ENCODE measurements at places on chromosomes 6 and 20.

GRCh38 chr6:2226775-2227174 is 18.6 kb downstream of the GMDS start:
- DNase-seq: no peak

- DNase-seq: no peak
Measured at GRCh38 chr6:134938896-134939295, 11.0 kb downstream of the ALDH8A1 start.

DNA sequence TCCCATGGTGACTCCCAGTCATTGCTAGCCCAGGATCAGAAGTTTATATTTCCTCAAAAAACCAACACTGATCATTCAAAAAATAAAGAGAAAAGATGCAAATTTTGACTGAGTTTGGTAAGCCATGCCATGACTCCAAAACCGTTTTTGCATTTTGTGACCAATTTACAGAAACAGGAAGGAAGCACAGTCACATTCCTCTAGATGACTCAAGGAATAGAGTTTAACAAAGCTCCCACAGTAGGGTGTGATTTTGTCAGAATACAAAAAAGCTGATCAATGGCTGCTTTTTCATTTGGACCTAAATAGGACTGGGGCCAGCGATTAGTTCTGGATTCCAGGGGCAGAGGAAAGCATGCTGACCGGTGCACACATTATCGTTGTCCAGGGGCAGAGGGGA is 179.4 kb upstream of the AFDN start:
- no peak for DNase-seq

DNA sequence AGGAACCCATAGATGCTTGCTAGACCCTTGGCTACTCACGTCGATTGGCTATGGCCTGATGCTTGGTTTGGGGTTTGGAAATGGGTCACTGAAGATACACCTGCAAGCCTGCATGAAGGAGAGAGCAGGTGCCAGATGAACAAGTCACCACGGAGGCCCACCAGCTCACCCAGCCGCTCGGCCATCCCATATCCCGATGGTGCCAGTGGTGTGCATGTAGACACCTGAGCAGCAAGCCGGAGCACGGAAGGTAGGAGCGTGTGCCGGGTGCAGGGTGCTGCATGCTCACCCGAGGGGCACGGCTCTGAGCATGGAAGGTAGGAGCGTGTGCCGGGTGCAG is 35.9 kb downstream of the DACT2 start:
- DNase-seq: no peak

DNA sequence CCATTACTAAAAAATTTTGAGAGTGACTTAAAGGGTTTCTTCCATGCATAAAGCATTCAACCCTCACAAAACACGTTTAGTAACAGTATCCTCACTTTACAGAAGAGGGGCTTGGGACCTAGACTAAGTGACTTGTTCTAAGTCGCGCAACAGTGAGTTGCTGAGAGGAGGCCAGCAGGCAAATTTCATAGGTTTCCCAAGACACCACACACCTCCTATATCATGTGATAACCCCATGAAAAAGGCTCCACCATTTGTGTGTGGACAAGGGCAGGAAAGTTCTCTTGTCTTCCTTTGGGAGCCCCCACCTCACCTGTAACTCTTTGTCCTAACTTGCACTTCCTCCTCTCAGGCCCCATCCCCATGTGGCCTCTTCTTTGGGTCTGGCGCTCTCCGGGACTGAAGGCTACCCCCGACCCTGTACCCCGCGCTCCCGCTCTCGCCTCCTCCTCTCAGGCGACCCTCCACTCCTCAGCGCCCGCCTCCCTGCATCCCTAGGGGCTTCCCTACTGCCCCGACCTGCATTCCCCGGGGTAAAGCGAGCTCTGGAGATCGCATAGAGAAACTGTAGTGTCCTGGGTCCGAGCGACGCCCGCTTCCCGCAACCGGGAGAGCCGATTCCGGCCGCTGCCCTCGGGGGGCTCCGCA is 392 bp downstream of the PSMB8 start:
- DNase-seq: no peak

GRCh38 chr6:79697430-79697829 is 66.3 kb downstream of the SH3BGRL2 start:
- DNase-seq: no peak

DNA sequence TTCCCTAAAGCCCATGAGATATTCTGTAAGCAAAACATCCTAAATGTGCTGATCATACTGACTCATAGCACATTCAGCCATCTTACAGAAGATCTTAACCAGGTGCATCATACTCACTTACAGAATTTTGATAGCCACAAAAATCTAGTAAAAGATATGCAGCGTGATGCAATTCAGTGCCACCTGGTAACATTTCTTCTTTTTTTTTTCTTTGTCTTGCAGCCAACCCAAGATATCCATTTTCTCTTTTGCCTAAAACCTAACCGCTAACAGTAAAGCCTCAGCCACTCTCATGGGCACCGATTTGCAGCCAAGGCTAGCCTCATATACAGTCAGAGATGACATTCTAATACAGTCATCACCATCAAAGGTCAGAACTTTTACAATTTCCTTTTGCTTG is 293.3 kb downstream of the HACE1 start:
- DNase-seq: no peak

GRCh38 chr6:151100326-151100725 is 139.4 kb upstream of the AKAP12 start:
- DNase-seq: no peak

DNA sequence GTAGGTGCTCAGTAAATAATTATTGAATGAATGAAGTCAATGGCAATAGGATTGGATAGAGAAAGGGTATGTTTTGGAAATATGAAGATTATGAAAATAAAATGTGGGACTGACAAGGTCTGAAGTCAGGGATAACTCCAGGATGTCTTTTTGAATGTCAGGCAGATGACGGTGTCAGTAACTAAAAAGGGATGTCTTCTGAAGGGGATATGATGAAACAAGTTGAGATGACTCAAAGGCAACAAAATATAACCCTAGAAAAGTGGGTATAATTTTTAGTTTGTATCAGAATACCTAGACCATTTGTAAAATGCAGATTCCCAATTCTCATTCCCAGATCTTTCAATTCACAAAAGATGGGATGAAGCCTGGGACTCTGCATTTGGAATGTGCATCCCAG is 257.3 kb upstream of the SGK1 start:
- DNase-seq: no peak

DNA sequence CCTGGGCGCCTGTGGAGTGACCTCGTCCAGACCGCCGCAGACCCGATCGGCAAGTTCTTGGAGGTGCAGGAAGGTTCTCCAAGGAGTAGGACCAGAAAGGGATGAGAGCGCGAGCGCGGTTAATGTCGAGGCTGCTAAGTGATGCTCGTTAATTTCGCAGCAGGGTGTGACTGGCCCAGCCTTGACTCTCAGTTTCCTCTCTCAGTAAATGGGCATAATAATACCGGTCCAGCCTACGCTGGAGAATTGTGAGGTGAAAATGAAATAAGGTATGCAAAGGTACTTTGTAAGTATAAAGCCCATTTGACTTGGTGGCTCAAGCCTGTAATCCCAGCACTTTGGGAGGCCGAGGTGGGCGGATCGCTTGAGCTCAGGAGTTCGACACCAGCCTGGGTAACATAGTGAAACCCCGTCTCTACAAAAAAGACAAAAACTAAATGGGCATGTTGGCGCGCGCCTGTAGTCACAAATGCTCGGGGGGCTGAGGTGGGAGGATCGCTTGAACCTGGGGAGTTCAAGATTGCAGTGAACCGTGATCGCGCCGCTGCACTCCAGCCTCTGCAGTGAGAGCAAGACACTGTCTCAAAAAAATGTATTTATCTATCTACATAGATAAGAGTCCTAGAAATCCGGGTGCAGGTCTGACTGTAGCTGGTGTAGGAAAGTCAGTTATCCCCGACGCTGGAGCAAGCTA is 634 bp upstream of the BTBD9 start:
- no peak for DNase-seq

DNA sequence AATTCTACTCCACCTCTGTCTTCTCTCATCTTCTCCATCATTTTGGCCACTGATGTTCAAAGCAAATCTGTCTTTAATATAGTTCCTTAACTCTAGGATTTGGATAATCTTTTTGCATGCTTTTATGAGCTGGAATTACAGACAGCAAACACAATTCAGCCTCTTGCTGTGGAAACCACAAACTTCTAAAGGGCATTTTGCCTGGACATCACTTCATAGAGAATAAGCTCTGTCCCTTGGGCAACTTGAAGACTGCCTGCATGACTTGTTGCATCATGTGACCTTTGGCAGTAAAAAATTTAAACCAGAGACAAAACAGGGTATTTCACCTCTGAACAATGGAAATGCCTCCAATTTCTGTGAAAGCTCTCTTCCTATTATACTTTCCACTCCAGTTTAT is 74.1 kb upstream of the HDDC2 start:
- DNase-seq: no peak

DNA sequence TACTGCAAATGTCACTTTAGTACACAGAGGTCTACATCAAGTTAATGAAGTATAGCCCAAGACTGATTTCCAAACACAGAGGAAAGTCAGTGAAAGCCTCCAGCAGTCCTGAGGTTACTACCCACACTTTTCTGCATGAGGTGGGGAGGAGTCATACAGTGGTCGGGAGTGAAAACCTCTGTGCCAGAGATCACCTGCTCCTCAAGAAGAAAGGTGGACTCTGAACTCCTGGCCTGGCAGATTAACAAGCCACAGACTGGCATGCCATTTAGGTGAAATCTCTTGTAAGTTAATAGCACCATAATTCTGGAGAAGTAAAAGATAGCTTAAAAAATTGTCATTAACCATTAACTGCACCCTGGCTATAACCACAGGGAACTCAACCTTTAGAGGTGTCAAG is 125.0 kb upstream of the LAMP5 start:
- no peak for DNase-seq

DNA sequence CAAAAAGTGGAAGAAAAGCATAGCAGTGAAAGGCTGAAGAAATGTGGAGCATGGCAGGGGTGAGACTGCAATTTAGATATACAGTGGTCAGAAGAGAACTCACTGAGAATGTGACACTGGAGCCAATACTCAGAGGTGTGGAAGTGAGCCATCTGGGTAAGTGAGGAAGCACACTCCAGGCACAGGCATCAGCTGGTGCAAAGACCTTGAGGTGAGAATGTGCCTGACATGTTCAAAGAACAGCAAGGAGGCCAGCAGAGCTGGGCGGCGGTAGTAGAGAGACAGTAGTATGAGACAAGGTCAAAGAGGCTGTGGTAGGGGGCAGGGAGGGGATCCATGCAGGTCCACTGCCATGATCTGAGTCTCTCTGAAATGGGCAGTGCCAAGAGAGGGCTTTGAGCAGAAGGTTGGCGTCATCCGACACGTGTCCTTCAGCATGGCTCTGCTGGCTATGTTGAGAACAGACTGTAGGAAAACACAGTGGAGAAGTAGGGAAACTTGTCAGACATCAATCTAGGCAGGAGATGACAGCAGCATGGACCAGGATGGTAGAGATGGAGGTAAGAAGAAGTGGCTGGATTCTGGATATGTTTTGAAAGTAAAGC is 84.4 kb downstream of the PLCG1 start:
- DNase-seq: no peak

DNA sequence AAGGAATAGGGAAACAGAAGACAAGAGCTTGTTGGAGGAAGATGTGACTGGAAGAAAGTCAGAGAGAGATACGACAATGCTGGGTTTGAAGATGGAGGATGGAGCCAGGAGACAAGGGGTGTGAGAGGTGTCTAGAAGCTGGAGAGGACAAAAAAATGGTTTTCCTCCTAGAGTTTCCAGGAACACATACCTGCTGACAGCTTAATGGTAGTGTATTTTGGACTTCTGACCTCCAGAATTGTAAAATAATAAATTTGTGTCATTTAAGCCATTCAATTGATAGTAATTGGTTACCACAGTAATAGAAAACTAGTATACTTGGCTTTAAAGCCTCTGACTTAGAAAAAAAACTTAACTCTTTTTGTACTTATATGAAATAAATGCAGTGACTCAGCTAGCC is 3.6 kb downstream of the AIG1 start:
- no peak for DNase-seq

- no peak for DNase-seq
Measured at GRCh38 chr6:16092990-16093389, 35.9 kb upstream of the MYLIP start.

- no peak for DNase-seq
Measured at GRCh38 chr6:133337308-133337707, 96.2 kb downstream of the EYA4 start.

- DNase-seq: no peak
Measured at GRCh38 chr6:168326294-168327261, 7.0 kb upstream of the DACT2 start.

- DNase-seq: no peak
Measured at GRCh38 chr6:25749837-25750236, 4.7 kb upstream of the SLC17A4 start.
